ENCODE measurements at places on chromosomes 4 and X.
A peak's percentile ranks its signal among the peaks of the same experiment; 100 is the strongest.

DNA sequence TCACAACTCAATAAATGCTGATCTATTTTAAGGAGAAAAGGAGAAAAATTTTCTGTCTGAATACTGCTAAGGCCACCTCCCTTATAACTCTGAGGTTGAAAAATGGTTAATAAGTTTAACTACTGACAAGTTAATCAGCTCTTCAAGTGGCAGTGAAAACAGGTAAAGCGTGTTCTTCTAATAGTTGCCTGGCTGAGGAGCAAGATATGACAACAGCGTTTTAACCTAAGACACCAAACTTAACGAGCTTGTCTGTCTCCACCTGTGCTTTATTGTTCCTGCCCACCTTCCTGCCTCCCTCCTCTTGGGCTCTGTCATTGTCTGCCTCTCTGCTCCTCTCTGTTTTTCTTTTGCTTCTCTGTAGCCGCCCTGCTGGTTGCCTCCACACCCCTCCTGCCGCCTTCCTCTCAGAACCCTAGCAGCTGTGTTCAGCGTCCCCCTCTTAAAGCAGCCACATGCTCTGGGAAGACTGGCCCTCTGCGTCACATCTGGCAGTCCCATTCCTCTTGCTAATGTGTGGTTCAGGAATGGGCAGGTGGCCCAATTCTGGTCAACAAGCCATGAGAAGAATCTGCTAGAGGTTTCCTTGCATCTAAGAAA, 4.3 kb upstream of the TSPAN5 start:
- DNase-seq: no peak

- no peak for DNase-seq
Observed at GRCh38 chrX:7996414-7996813, 69.2 kb upstream of the PNPLA4 start.

GRCh38 chr4:107721436-107722100, 1.5 kb upstream of the PAPSS1 start:
- DNase-seq: no peak

DNA sequence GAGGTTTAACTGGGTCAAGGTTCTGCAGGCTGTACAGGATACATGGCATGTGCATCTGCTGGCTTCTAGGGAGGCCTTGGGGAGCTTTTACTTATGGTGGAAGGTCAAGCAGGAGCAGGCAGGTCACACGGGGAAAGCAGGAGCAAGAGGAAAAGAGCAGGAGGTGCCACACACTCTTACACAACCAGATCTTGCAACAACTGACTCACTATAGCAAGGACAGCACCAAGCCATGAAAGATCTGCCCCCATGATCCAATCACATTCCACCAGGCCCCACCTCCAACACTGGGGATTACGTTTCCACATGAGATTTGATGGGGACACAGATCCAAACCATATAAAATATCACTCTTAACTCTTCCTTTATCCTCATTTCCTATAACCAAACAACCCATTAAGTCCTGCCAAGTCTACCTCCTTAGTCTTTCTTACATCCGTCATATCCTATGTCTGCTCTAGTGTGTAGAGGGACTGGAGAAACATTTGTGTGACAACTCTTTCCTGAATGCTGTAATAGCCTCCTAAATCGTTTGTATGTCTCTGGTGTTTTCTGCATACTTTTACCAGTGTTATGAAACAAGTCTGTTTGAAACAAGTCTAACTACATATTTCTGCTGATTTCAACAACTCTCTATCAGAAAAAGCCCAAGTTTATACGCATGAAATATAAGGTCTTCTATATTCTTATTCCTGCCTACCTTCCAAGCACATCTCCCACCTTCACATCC, 8.3 kb upstream of the RAP2C start:
- no peak for DNase-seq

DNA sequence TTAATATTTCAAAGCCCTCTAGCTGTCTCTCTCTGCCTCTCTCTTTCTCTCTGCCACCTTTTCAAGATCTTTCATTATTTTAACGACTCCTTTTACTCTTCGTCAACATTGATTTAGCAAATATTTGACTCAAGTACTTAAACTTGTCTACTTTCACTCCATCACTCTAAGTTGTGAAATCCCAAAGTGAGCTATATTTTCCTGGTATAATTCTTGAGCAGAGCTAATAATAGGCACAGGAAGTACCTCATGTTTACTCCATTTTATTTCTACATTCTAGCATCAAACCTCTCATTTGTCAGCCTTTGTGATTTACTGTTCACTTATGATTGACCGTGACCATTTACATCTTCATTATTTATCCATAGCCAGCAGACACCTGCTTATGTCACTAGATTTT, 482.5 kb downstream of the RPA4 start:
- no peak for DNase-seq

DNA sequence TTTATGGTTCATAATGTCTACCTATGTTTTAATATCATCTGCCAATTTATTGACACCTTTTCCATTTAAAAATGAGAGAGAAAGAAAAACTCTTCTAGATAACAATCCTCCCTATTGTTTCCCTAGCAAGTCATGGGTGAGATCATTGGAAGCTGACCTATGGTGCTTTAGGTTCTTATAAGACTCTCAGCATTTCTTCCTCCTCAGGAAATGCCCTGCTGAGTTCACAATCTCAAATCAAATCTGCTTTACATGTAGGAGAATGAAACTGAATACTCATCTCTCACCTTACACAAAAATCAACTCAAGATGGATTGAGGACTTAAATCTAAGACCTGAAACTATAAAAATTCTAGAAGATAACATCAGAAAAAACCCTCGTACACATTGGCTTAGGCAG, 267.4 kb downstream of the RAPGEF2 start:
- no peak for DNase-seq

DNA sequence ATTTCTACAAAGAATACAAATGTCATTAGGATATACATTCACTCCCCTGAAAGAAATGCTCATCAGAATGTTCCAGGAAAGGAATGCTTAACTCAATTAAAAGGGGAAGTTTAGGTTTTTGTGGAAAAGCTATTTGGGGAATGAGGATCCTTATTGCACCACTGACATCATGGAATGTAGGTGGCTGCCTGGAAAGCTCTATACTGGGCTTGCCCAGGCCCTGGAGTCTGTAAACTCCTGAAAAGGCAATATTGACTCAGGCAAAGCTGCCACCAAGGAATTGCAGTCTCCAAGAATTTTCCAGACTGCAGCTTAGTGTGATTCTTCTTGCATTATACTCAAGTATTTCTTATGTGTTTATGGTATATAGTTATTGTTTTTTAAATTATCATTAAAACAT, 15.7 kb downstream of the DAPP1 start:
- no peak for DNase-seq

DNA sequence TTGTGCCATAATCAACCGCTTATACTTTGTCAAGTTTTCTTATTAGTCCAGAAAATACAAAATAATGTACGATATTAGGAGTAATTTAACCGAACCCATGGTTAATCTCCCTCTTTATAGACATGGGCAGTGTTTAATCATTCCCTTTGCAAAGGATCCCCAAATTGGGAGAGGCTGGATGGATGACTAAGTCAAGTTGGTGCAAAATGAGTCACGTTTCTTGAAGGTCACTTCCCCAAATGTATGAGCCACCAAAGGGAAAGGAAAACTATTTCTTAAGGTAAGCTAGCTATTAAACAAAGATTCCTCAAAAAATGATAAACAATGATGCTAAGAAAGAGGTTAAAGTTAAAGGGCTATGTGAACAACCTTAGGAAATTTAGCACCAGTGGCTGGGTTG, 17.5 kb downstream of the MAML3 start:
- no peak for DNase-seq

- DNase-seq: no peak
Observed at GRCh38 chrX:135536877-135537276, 16.4 kb downstream of the INTS6L start.

GRCh38 chr4:52949336-52949735, 87.2 kb downstream of the RASL11B start:
- DNase-seq: no peak

GRCh38 chr4:146059865-146060264, 115.7 kb upstream of the LSM6 start:
- no peak for DNase-seq

- no peak for DNase-seq
Observed at GRCh38 chr4:57445686-57446085, 335.5 kb upstream of the IGFBP7 start.

GRCh38 chr4:48746608-48747362, 33.3 kb downstream of the FRYL start:
- no peak for DNase-seq

DNA sequence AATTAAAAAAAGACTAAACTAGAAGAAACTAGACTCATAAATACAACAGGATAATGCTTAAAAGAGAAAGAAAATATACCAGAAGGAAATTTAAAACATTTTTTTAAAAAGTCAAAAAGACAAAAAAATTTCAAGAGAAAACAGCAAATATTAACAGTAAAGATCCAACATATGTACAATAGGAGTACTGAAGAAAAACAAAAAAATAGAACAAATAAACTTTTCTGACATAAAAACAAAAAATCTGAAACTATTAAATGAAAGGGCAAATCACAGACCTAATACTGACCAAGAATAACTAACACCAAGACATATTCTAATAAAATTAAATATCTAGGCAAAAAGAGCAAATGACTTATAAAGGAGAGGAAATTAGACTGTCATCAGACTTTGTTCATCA, 11.5 kb downstream of the DNAJB14 start:
- no peak for DNase-seq

- DNase-seq: peak; percentile 47
Observed at GRCh38 chr4:149521611-149522425, 293.8 kb downstream of the IQCM start.

GRCh38 chrX:18698737-18699650, 8.5 kb upstream of the PPEF1 start:
- no peak for DNase-seq

GRCh38 chr4:7591409-7592053, 156.8 kb upstream of the PSAPL1 start:
- no peak for DNase-seq

GRCh38 chr4:40881096-40881495, 131.3 kb downstream of the NSUN7 start:
- DNase-seq: no peak

DNA sequence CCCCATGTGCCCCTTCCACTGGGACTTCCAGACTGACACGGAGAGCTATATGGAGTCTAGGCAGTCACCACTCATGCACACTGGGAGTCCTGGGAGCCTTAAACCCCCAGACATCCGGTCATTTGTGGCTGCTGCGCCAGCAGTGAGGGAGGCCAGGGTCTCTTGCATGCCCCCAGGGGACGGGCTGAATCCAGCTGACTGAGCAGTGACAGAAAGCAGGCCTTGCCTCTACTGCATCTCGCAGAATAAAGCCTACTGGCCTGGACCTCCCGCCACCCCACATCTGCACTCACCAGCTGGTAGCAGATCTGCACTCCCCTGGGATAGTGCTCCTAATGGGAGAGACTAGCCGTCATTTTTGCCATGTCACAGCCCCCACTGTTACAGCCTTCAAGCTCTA, 1234.2 kb downstream of the FAM133A start:
- no peak for DNase-seq

Data from NCI-H446 (cell line).